ENCODE measurements at places on chromosomes 6 and 20. TPM values are rescaled to one million over a fixed set of nuclear protein-coding genes. Genes with fewer than 3 reads are reported as not detected.

XKR7 gene
- total RNA-seq = not detected

- no peak for DNase-seq
Observed at GRCh38 chr20:10060226-10060625, 25.4 kb downstream of the ANKEF1 start.

DNA sequence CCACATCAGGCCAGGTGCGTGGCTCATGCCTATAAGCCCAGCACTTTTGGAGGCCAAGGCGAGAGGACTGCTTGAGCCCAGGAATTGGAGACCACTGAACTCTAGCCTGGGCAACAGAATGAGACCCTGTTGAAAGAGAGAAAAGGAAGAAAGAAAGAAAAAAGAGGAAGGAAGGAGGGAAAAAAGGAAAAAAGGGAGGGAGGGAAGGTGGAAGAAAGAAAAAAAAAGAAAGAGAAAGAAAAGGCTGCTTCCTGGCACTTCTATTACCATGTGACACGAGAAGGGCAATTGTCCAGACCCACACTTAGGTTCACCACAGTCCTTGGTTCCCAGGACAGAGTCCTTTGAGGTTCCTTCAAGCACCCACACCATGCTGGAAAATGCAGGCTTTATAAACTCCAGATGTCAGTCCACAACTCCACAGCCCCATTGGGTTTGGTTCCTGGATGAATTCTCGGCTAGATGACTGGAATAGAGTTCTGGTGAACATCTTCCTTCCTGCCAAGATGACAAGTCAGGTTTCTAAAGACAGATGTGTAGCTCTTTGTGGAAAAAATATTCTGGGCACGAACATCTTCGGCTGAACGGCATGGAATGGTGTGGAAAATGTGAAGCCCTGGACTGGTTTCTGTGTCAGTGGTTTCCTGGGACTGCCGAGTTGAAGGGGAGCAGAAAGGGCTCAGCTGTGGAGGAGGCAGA, 32.5 kb downstream of the NT5E start:
- no peak for DNase-seq

DNA sequence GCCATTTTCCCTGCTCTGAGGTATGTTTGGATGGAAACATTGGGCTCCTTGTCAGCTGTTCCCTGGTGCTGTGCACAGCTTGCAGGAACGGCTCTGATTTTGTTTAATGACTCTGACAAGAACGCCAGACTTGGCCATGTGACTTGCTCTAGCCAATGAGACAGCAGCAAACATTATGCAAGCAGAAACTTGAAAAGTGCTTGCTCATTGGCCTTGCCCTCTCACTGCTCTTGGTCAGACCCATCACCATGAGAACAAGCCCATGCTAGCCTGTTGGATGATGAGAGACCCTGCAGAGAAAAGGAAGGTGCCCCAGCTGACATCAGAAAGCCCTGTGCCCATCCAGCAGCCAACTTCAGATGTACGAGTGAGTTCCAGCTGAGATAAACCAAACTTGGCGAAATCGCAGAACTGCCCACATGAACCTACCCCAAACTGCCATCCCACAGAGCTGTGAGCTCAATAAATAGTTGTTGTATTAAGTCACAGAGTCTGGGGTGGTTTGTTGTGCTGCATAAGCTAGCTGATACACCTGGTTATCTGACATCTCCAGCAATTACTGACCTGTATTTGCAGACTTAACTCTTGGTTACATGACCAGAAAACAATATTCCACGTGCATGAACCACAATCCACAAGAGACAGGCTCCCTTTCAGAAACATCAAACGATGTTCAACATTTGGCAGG, 96.9 kb downstream of the JPH2 start:
- DNase-seq = no peak

DNA sequence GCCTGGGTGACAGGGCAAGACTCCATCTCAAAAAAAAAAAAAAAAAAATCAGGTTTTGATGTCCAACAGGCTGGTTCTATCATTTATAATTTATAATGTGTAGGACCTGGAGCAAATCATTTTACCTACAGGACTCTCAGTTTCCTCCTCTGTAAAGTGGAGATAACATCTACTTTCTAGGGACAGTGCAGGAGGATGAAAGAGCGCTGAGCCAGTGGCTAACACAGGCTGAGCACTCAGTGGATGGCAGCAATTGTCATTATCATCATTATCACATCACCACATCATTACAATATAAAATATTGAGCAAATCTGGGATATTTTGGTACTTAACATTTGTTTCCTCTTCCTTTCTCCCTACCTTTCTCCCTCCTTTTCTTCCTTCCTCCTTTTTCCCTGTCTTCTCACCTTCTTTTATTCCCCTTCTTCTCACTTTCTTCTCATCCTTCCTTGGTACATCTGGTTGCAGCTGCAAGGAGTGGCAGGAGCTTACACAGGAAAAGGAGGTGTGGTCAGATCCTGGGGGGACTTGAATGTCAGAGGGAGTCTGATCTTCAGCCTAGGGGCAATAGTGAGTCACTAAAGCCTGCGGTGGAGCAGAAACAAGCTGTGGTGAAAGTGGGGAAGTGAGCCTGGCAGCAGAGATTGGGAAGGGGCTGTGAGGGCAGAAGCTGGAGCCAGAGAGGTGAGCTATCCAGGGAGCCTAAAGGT, 24.6 kb upstream of the CTNNBL1 start:
- DNase-seq = no peak

All from pulmonary artery endothelial cell (primary cell).